Uterus (tissue), 4 donors: ENCODE measurements at places on chromosomes 11 and 22. TPM values are rescaled to one million over a fixed set of nuclear protein-coding genes. Genes with fewer than 3 reads are reported as not detected.

DNA sequence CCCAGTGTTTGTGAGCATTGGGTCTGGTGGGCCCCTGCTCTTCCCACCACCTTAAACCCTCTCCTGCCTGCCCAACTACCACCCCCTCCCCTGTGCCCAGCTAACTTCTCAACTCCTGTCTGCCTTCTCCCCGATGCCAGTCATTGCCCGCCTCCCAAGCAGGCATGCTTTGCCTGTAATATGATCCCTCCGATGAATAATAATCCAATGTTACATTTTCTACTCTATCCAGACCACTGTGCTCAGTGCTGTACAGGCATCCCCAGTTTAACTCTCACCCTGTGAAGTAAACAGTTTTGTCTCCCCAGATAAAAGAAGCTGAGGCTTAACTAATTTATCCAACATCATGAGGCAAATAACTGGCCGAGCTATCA lies 35.5 kb upstream of the OLFML1 start:
- H3K4me1 ChIP-seq, result no peaks in the 10 kb centered on the region
- no peaks in the 10 kb centered on the region for H3K27me3 ChIP-seq
- H3K27ac ChIP-seq, result no peak overlapping the region
- H3K36me3 ChIP-seq, result no peaks in the 10 kb centered on the region

DNA sequence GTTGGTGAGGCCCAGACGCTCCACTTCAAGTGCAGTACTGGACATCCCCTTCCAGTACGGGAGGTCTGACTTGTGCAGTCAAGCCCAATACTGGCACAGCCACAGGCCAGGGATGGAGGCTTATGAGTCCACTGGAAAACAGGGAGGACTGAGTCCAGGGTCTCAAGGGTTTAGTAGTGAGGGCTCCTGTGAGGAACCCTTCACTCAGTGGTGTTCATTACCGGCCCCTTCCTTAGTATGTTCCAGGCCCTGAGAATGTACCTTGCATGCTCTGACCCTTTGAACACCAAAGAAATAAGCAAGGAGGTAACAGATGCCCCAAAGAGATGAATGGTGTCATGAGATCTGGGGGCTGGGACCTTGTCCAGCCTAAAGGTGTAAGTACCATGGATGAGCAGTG lies 11.8 kb downstream of the PRAME start:
- no peak overlapping the region for H3K4me3 ChIP-seq
- no peaks in the 10 kb centered on the region for H3K4me1 ChIP-seq
- DNase-seq, result no peak
- H3K36me3 ChIP-seq, result no peaks in the 10 kb centered on the region

DNA sequence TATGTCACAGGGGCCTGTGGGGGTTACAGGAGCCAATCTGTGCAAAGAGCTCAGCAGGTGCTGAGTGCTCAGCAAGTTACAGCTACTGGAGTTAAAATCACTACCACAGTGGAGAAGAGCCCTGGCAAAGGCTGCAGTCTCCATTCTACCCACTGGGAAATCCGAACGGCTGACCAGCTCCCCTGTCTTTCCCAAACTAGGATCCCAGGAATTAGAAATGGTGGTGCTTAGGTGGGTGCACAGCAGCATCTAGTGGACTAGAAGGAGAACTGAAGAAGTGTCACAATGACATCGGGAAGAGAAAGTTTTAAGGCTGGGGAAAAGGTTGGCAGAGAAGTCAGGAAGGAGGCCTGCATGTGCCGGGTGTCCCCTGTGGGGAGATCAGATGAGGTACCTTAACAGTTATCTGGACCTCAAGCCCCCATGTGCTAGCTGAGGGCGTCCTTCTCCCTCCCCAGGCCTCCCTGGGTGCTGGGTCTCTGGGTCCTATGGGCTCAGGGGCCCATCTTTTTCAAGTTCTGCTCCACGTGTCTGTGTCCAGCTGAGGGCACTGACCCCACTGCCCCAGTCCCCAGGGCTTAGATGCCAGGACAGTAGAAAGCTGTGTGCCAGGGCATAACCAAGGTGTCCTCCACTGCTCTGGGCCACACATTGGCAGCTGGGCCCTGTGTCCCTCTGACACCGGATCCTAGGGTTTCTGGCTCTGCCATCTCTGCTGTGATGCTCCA lies 1.9 kb downstream of the PIWIL3 start:
- no peak overlapping the region for H3K4me3 ChIP-seq
- no peaks in the 10 kb centered on the region for H3K27me3 ChIP-seq
- H3K27ac ChIP-seq, result no peak overlapping the region
- H3K36me3 ChIP-seq, result no peaks in the 10 kb centered on the region

DNA sequence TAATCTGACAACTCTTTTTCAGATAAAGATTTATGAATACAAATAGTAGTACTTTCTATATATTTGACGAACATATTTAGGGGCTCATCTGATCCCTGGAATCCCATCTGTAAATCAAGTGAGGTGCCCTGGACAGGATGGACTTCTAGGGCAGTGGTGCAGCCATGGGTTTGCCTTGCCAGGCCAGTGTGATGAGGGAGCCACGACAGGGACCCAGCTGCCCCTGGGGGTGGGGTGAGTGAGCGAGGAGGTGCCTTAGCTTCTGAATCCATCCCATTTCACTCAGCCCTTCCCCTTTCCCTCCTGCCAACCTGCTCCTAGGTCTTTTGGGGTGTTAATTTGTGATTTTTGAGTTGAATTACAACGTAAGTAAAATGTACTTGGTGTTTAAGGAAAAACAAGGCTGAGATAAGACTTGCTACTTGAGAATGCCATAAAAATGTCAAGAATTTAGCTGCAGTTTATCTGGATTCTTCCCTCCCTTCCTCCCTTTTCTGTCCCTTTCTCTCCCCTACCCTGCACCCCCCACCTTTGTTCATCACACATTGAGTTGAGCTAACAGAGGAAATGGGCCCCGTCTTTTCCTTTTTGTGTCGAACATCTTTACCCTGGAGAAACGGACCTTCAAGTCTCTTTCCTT lies 60.8 kb downstream of the PPFIBP2 start:
- no peak overlapping the region for H3K4me3 ChIP-seq
- no peaks in the 10 kb centered on the region for H3K4me1 ChIP-seq
- no peak for DNase-seq

- H3K27ac ChIP-seq, result peak overlapping the region; percentile 86
- no peak overlapping the region for H3K4me3 ChIP-seq
- H3K4me1 ChIP-seq, result peaks cover 26% of the 10 kb centered on the region
- H3K27me3 ChIP-seq, result no peaks in the 10 kb centered on the region
- H3K36me3 ChIP-seq, result no peaks in the 10 kb centered on the region
Measured at GRCh38 chr11:2314136-2314524, 12.3 kb downstream of the TSPAN32 start.

GRCh38 chr11:1618231-1618630 lies 3.7 kb downstream of the KRTAP5-4 start:
- DNase-seq, result no peak
- no peaks in the 10 kb centered on the region for H3K27me3 ChIP-seq
- no peaks in the 10 kb centered on the region for H3K36me3 ChIP-seq
- H3K4me3 ChIP-seq, result no peak overlapping the region
- no peak overlapping the region for H3K27ac ChIP-seq

Gene TEAD1
- 41.8 TPM for total RNA-seq

Gene TOLLIP
- total RNA-seq, result 22.1 TPM

Gene IL17RA
- total RNA-seq, result 2.6 TPM

DNA sequence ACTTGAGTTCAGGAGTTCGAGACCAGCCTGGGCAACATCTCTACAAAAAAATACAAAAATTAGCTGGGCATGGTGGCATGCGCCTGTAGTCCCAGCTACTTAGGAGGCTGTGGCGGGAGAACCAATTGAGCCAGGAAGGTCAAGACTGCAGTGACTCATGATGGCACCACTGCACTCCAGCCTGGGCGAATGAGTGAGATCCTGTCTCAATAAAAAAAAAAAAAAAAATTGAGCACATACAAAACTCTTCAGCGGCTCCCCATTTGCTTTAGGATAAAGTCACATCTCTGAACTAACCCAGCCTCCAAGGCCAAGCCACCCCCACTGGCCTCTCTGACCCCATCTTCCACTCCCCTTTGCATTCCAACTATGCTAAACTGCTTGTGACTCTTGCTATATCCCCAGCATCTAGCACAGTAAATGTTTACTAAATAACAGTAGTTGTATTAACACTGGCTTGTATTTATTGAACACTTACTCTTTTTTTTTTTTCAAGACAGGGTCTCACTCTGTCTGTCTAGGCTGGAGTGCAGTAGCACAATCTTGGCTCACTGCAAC lies 28.9 kb downstream of the CREB3L1 start:
- no peak for DNase-seq
- no peaks in the 10 kb centered on the region for H3K27me3 ChIP-seq
- no peak overlapping the region for H3K4me3 ChIP-seq
- no peaks in the 10 kb centered on the region for H3K4me1 ChIP-seq
- H3K27ac ChIP-seq, result no peak overlapping the region
